IMR-90 (cell line): ENCODE measurements at places on chromosomes 4 and X. TPM values are rescaled to one million over a fixed set of nuclear protein-coding genes. Genes with fewer than 3 reads are reported as not detected.

DNA sequence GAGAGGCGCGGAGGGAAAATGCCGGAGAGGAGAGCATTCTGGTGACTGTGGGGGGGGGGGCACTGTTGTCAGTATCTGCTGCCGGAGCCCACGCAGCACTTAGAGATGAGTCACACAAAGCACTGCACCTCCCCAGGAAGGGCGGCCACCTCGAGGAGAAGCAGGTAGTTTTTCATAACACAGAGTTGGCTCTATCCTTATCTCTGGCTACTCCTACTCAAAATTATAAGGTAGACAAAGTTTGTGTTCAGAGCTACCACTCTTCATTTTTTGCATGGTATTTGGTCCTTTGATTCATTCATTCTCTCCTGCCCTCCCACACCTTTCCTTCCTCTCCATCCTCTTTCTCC lies 76.2 kb upstream of the SCOC start:
- DNase-seq, result no peak
- peaks cover 12% of the 10 kb centered on the region for H3K27me3 ChIP-seq
- no peak overlapping the region for H3K4me3 ChIP-seq
- H3K27ac ChIP-seq, result no peak overlapping the region
- peaks cover 20% of the 10 kb centered on the region for H3K4me1 ChIP-seq
- H3K36me3 ChIP-seq, result no peaks in the 10 kb centered on the region

PRDX4 gene
- 194 and 226 TPM in 2 replicates for total RNA-seq

PPEF1 gene
- total RNA-seq, result not detected in 2 replicates

- DNase-seq, result no peak
- H3K36me3 ChIP-seq, result no peaks in the 10 kb centered on the region
- no peaks in the 10 kb centered on the region for H3K27me3 ChIP-seq
- H3K4me3 ChIP-seq, result no peak overlapping the region
- H3K27ac ChIP-seq, result no peak overlapping the region
These were observed 871.7 kb downstream of the FAM133A start for GRCh38 chrX:94545722-94546121.

- no peak overlapping the region for H3K4me3 ChIP-seq
- no peak for DNase-seq
- H3K27ac ChIP-seq, result no peak overlapping the region
- H3K4me1 ChIP-seq, result no peaks in the 10 kb centered on the region
These were observed 36.6 kb downstream of the ZFP42 start for GRCh38 chr4:188032170-188032569.

GRCh38 chr4:2954358-2955185 lies 8.6 kb downstream of the NOP14 start:
- H3K27me3 ChIP-seq, result no peaks in the 10 kb centered on the region
- H3K27ac ChIP-seq, result no peak overlapping the region
- no peak for DNase-seq

SPANXA2 gene
- not detected in 2 replicates for total RNA-seq

PRRG1 gene
- total RNA-seq, result 11.1 and 16.1 TPM in 2 replicates

GRCh38 chrX:69215161-69215875 lies 50.1 kb upstream of the PJA1 start:
- H3K36me3 ChIP-seq, result no peaks in the 10 kb centered on the region
- DNase-seq, result no peak
- no peaks in the 10 kb centered on the region for H3K4me1 ChIP-seq
- H3K4me3 ChIP-seq, result no peak overlapping the region

- no peaks in the 10 kb centered on the region for H3K4me1 ChIP-seq
- no peak for DNase-seq
- H3K36me3 ChIP-seq, result no peaks in the 10 kb centered on the region
- H3K27ac ChIP-seq, result no peak overlapping the region
- H3K27me3 ChIP-seq, result no peaks in the 10 kb centered on the region; the same call in 1 of the 2 replicates
These were observed 27.2 kb downstream of the MFAP3L start for GRCh38 chr4:169998981-169999380.

HMX1 gene
- total RNA-seq, result not detected in 2 replicates

GRCh38 chr4:169861593-169861992 lies 103.8 kb upstream of the HPF1 start:
- no peaks in the 10 kb centered on the region for H3K4me1 ChIP-seq
- H3K36me3 ChIP-seq, result no peaks in the 10 kb centered on the region
- H3K27me3 ChIP-seq, result no peaks in the 10 kb centered on the region
- H3K27ac ChIP-seq, result no peak overlapping the region
- no peak for DNase-seq

DNA sequence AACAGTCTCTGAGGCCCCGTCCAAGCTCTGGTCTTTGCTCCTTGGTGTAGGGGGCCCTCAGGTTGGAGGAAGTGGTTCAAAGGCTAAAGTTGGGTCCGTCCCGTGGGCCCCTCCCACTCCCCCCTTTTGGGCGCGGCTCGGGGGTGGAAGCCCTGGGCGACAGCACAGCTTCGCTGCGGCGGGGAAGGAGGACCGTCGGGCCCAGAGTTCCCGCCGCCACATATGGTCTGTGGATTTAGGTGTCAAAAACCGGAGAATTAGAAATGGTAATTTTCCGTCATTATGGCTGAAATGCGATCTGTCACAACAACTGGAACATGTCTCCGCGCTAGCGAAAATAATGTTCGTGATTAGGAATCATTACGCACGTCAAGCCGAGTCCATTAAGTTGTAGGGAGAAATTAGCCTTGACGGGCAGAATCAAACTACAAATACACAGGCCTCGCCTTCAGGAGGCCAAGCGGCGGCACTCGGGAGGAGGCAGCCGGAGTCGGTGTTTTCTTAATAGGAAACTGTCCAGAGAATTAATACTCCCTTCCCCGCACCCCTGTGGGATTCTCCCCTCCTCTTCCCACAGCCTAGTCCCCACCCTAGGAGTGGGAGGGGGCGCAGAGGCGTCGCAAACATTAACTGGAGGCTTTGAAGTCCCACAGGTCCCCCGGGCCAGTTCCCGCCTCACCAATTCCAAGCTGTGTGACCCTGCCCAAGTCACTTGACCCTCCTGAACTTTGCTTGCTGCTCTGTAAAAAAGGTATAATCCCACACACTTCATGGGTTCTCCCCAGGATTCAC lies 15.0 kb downstream of the NKX3-2 start:
- H3K27me3 ChIP-seq, result peaks cover 95% of the 10 kb centered on the region
- H3K4me1 ChIP-seq, result no peaks in the 10 kb centered on the region
- H3K36me3 ChIP-seq, result no peaks in the 10 kb centered on the region
- no peak overlapping the region for H3K4me3 ChIP-seq
- H3K27ac ChIP-seq, result no peak overlapping the region

CXorf49 gene
- total RNA-seq, result not detected in 2 replicates
